Tibial nerve (tissue), 4 donors: ENCODE measurements at places on chromosomes 7 and 10. TPM values are rescaled to one million over a fixed set of nuclear protein-coding genes. Genes with fewer than 3 reads are reported as not detected.

Gene CRYGN
- total RNA-seq, result 1.5 TPM

Gene KRIT1
- 77.1 TPM for total RNA-seq

Gene CPEB3
- total RNA-seq, result 6.7 TPM

Gene JAKMIP3
- 0.90 TPM for total RNA-seq

GRCh38 chr7:40656349-40656748 lies 521.5 kb downstream of the SUGCT start:
- DNase-seq, result no peak
- H3K36me3 ChIP-seq, result no peaks in the 10 kb centered on the region
- no peak overlapping the region for H3K4me3 ChIP-seq
- H3K27me3 ChIP-seq, result no peaks in the 10 kb centered on the region
- H3K4me1 ChIP-seq, result no peaks in the 10 kb centered on the region

DNA sequence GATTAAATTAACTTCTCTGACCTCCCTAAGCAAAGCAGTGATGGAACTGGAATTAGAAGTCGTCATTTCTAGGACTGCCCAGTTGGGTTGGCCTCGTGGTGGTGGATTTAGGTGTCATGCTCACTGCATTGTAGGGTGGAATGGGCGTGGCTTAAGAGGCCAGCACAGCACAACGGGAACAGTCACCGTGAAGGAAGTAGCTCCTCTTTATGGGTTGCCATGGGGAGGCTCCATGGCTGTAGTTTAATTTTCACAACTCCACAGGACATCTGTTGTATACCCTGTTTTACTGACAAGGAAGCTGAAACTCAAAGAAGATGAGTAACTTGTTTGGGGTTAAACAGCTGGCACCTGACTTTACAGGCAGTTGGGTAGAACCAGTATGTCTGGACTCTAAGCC lies 208.3 kb downstream of the CELF2 start:
- no peak overlapping the region for H3K4me3 ChIP-seq
- no peak for DNase-seq
- no peaks in the 10 kb centered on the region for H3K4me1 ChIP-seq
